K562 (cell line): ENCODE measurements at places on chromosomes 3 and 15.

DNA sequence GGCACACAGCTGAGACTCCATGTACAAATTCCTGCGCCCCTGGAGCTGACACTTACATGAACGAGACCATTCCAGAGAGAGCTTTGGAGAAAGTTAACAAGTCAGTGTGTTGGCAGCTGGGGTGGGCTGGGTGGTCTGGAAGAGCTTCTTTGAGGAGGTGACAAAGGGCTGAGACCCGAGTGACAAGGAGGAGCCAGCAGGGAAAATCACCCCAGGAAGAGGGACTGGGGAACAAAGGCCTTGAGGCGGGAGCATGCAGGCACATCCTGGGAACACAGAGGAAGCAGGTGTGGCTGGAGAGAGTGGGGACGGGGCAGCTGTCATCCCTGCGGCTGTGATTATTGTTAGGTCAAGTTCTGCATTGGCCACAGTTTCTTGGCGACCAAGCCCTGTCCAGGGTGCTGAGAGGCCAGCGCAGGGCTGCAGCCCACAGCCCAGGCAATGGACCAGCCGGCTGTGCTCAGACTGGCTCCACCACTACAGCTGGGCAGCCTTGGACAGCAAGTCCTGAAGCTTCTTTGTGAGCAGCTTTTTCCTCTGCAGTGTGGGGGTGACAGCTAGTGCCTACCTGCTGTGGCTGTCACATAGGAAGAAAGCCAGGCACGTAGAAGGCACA lies 34.2 kb upstream of the PRR23E start:
- no peak for DNase-seq

- no peak for DNase-seq
Measured at GRCh38 chr15:88631464-88632028, 7.3 kb upstream of the ISG20 start.

GRCh38 chr15:60718661-60719069 lies 239.7 kb upstream of the ICE2 start:
- DNase-seq, result no peak

DNA sequence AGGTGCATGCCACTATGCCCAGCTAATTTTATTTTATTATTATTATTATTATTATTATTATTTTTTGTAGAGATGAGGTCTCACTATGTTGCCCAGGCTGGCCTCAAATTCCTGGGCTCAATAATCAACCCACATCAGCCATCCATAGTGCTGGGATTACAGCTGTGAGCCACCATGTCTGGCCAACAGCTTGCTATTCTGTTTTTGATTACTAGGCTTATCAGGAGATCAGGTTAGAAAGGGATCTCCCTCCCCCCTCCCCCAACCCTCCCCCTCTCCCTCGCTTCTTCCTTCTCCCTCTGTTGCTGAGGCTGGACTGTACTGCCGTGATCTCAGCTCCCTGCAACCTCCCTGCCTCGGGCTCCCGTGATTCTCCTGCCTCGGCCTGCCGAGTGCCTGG lies 8.6 kb downstream of the CLN6 start:
- no peak for DNase-seq

DNA sequence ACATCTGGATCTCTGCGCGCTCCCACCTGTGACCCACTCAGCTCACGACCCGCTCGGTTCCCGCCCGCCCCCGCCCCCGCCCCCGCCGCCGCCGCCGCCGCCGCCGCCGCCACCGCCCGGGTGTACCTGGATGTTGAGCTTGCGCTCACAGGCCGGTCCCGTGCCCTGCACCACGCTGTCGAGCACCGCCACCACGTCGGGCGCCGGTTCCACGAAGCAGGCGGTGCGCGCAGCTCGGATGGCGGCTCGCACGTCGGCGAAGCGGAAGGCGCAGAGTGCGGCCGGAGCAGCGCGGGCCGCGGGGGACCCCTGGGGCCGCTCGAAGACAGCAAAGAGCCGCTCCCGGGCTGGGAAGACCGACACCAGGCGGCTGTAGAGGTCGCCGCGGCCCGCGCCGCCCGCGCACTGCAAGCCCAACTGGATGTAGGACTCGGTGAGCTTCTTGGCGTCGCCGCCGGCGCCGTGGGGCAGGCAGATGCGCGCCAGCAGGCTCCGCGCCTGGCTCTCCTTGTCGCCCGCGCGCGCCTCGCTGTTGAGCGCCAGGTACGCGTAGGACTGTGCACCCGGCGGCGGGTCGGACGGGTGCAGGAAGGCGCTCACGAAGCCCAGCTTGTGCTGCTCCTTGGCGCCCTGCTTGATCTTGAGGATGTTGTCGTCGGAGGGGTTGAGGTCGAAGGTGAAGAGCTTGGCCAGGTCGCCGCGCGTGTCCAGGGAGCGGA lies 1.1 kb downstream of the PLXND1 start:
- no peak for DNase-seq

- no peak for DNase-seq
Measured at GRCh38 chr3:58495101-58495500, 3.2 kb downstream of the KCTD6 start.

GRCh38 chr15:73590263-73590662 lies 42.9 kb downstream of the NPTN start:
- no peak for DNase-seq

- no peak for DNase-seq
Measured at GRCh38 chr15:25832158-25832557, 31.0 kb downstream of the ATP10A start.

GRCh38 chr15:68188647-68189046 lies 16.5 kb downstream of the CALML4 start:
- no peak for DNase-seq

- DNase-seq, result no peak
Measured at GRCh38 chr3:16382845-16383244, 117.8 kb downstream of the OXNAD1 start.
